ENCODE measurements at places on chromosomes 4 and X.
A peak's percentile ranks its signal among the peaks of the same experiment; 100 is the strongest.

DNA sequence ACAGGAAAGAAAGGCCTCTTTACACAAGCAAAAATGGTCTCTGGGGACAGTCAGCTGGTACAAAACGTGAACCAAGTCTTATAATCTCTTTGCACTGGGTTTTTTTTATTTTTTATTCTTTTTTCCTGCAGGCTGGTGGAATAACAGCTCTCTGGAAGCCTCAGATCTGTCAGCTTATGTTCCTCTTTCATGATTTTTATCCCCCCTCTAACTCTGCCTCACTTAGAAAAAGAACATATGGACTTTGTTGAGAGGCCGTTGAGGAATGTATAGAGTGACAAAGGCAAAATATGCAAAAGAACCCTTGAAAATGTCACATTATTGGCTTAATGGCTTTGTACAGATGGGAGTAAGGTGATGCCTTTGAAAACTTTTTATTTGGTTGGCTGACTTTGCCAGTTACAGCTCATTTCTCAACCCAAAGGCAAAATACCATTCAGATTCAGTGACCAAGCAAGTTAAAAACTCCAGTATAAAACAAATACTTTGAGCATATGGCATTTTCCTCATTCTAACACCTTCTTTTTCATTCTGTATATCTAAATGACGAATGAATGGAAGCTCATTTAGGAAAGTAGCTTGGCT is 111.1 kb downstream of the RNF150 start:
- DNase-seq: no peak

DNA sequence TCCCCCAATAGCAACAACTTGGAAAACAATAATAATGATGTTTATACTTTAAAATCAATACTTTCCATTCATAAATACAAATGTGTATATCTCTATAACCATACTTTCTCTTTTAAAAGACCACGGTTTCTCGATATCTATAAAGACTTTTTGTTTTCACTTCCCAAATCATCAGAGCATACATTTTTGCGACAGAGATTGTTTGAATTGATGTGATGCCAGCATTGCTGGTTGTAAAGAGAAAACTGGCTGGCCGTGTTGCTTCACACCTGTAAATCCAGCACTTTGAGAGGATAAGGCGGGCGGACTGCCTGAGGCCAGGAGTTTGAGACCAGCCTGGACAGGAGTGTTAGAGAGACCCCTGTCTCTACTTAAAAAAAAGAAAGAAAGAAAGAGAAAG is 77.6 kb upstream of the ZNF518B start:
- DNase-seq: no peak

DNA sequence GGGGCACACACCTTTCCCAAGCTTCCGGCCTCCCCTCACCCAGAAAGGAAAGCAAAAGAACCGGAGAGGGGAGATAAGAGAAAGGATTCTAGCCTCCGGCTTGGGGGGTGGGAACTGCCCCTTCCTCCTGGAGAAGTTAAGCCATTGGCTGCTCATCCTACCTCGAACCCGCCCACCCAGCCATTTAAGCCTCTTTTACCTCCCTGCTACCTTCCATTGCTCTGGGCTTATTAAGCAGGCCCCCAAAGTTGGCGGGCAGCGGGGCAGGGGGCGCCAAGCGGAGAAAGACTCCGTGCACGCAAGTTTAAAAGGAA is 2.3 kb downstream of the MAML3 start:
- DNase-seq: peak; percentile 99

DNA sequence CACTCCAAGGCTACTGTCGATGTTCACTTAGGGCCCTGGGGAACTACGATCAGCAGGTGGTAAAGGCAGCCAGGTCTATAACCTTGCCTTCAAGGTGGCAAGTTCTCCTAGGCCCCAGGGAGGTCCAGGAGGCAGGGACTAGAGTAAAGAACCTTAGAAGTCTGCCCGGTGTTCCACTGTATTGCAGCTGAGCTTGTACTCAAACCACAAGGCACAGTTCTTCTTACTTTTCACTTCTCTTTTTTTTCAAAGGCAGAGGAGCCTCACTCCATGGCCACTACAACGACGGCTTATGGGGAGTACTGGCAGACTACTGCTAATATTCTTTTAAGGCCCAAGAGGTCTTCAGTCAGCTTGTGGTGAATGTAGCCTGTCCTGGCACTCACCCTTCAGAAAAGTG is 78.8 kb upstream of the GPR174 start:
- DNase-seq: no peak

- DNase-seq: peak; percentile 76
Observed at GRCh38 chrX:150693725-150694574, 754 bp downstream of the MTMR1 start.

GRCh38 chr4:101730291-101731117 is 60.0 kb upstream of the BANK1 start:
- peak; percentile 41 for DNase-seq

DNA sequence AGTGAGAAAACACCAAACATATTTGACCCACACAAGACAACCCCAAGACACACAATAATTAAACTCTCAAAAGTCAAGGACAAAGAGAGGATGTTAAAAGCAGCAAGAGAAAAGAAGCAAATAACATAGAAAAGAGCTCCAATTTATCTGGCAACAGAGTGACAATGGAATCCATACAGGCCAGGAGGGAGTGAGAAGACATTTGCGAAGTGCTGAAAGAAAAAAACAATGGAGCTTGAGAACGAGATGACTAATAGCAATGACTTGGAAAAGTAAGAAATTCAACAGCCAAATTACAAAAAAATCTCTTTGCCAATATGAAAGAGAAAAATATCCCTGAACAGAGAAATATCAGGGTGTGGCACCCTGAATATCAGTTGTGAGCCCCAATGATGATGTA is 61.6 kb downstream of the MAD2L1 start:
- no peak for DNase-seq

DNA sequence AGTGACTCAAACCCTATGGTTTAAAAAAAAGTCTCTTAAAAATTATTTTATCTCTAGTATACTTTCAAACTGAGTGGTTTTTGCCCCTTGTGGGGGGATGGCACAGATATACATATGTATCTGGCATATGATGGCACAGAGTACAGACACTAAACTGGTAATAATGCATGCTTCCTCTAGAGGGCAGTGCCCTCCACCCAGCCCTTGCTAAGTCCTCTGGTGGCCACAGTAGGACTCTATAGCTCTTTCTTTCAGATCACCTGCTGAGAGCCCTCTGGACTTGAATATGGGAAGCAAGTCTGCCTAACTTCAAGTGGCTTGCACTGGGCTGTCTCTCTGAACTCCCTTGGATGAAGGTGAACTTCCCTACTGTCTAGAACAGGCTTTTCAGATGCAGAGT is 66.3 kb downstream of the TSPAN7 start:
- no peak for DNase-seq

- DNase-seq: no peak
Observed at GRCh38 chr4:41389356-41389755, 132.6 kb downstream of the UCHL1 start.

- peak; percentile 53 for DNase-seq
Observed at GRCh38 chrX:14697451-14697850, 168.1 kb downstream of the GLRA2 start.

- DNase-seq: no peak
Observed at GRCh38 chr4:158819942-158820786, 51.3 kb downstream of the FNIP2 start.

DNA sequence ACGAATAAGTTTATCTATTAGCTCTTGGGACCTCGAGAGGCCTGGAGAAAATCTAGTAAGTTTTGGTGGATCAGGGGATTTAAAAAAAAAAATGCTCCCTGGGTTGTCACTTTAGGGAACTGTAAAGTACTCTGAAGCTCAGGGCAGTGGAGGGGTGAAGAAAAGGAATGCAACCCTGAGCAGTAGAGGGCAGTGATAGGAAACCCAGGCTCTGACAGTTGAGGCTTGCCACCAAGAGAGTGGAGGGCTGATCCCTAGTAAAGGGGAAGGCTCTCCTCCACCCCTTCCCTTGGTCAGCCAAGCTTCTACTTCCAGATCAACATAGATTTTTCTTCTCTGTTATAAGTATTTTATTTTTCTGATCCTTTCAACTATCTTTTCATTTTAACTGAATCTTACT is 73.1 kb downstream of the FBXO8 start:
- DNase-seq: no peak

- no peak for DNase-seq
Observed at GRCh38 chrX:126265116-126265515, 99.0 kb upstream of the DCAF12L2 start.

DNA sequence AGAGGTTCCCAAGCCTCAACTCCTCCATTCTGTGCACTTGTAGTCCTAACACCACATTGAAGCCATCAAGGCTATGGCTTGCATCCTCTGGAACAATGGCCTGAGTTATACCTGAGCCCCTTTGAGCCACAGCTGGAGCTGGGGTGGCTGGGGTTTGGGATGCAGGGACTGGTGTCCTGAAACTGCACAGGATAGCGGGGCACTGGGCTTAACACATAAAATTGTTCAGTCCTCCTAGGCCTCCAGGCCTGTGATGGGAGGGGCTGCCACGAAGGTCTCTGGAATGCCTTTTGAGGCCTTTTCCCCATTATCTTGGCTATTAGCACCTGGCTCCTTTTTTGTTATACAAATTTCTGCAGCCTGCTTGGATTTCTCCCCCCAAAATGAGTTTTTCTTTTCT is 35.5 kb downstream of the CFAP299 start:
- no peak for DNase-seq

DNA sequence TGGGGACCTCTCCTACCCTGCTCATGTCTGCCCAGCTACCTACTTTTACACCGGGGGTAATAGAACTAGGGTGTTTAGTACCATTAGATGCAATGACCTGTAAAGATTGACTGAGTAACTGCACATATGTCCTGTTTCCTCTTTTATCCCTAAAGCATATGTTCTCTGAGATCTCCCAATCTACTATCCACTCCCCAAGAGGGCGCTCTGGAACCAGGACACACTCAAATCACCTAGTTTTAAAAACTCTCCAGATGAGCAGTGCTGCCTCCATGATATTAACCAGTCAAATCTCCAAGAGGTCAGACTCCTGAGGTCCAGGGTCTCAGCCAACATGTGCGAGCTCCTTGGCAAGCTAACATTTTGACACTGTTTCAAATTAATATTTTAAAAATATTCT is 87.0 kb upstream of the TSPAN5 start:
- DNase-seq: no peak

GRCh38 chr4:119025916-119026661 is 109.5 kb upstream of the MYOZ2 start:
- DNase-seq: no peak

DNA sequence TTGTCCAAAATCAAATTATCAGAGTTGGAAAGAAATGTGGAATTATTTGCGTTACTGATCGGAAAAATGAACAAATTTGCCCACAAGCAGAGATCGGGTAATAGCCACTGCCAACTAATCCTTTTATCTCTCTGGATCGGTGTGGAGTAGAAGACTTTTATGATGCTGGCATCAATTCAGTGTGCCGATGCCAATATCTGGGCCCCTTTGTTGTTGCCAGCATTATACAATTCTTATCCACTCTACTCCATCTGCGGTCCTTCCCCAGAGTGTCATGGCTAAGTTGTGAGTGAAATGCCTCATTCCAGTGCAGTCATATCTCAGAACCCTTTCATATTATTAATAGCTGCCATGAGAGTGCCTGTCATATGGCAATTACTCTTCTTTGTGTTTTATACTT is 660.2 kb downstream of the ADGRL3 start:
- no peak for DNase-seq

- DNase-seq: no peak
Observed at GRCh38 chr4:101421386-101421785, 74.1 kb upstream of the PPP3CA start.

- no peak for DNase-seq
Observed at GRCh38 chrX:45347877-45348276, 147.2 kb upstream of the DIPK2B start.

DNA sequence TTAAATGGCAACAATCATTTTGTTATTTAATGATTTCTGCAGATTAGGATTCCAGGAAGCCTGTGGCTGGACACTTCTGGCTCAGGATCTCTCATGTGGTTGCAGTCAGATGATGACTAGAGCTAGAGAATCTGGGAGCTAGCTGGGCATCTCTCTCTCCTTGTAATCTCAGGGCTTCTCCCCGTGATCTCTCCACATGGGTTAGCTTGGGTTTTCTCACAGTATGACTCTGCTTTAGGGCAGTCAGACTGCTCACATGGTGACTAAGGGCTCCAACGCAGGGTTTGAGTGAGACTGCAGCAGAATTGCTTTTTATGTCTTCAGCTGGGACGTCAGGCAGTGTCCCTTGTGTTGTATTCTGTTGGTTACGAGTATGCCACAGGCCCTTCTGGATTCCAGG is 361.4 kb downstream of the CBLL2 start:
- DNase-seq: no peak

GRCh38 chrX:96684339-96685209 is at the start of gene DIAPH2:
Gene DIAPH2, plus strand, starts transcription at chrX:96684842.
- peak; percentile 89 for DNase-seq

GRCh38 chr4:184459413-184459812 is 14.9 kb downstream of the IRF2 start:
- no peak for DNase-seq

- no peak for DNase-seq
Observed at GRCh38 chr4:7023901-7024300, 19.3 kb upstream of the TADA2B start.

- no peak for DNase-seq
Observed at GRCh38 chr4:100198061-100198460, 7.8 kb upstream of the DDIT4L start.

GRCh38 chrX:17812763-17813162 is 48.3 kb downstream of the RAI2 start:
- DNase-seq: no peak

DNA sequence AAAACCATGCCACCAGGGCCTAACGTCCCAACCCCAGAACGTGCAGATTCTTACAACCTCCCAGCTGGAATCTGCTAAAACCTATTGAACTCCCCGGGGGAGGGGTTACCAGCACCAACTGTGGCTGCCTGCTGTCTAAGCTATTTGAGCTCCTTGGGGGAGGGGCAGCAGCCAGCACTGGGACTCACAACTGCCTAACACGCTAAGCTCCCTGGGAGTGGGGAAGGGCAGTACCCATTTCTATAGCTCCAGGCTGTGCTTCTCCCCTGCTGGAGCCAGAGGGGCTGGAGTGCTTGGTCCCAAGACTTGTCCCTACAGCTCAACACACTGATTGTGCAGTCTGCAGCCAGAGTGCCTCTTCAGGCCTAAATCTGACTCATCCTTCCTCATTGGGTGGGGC is 459.8 kb upstream of the FGF16 start:
- DNase-seq: no peak

GRCh38 chr4:106746451-106746850 is 289.7 kb downstream of the DKK2 start:
- DNase-seq: no peak

Measured in NCI-H1417 (cell line).